ENCODE measurements at places on chromosomes 3 and 15.

DNA sequence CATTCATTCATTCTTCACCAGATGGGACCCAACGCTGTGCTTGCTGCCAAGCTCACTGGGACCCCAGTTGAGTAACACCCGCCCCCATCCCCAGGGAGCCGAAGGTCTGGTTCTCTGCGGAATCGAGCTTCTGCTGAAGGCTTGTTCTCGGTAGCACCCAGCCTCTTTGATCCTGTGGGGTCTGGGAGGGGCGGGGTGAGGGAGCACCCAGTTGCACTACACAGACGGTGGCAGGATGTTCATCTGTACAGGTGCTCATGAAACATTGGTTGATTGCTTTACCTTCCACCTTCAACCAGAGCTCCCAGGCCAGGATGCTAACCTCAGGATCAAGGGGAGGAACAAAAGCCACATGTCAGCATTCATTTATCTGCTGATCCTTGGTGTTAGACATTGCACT lies 77.7 kb upstream of the RGMA start:
- DNase-seq, result no peak

GRCh38 chr3:84825817-84826216 lies 133.0 kb upstream of the CADM2 start:
- no peak for DNase-seq

GRCh38 chr3:120536642-120537041 lies 59.5 kb upstream of the NDUFB4 start:
- no peak for DNase-seq

GRCh38 chr15:70488002-70488605 lies 275.3 kb downstream of the UACA start:
- DNase-seq, result peak; percentile 66
